Left ventricle myocardium superior (tissue), 1 donor: ENCODE measurements at places on chromosomes 3 and 15. TPM values are rescaled to one million over a fixed set of nuclear protein-coding genes. Genes with fewer than 3 reads are reported as not detected.

Gene SPRED1
- 7.3 TPM for total RNA-seq

GRCh38 chr3:78506061-78506460 is 1261.7 kb downstream of the ROBO1 start:
- DNase-seq, result no peak

DNA sequence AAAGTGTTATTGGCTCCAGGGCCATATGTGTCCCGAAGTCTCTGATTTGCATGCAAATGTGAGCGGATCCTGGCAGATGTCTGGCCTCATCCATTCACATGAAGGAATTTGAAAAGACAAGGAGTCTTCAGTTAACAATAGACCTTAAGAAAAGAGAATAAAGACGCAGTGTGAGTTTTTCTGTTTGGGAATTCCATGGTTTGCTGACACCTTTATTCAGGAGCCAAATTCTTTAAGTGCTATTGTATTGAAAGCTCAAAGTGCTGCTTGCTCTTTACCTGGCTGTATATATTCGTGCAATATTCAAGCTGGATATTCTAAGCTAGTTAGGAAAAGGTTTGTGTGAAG is 2.2 kb downstream of the LRRN1 start:
- no peak for DNase-seq

Gene MDFIC2
- not detected for total RNA-seq

- DNase-seq, result no peak
These were observed 30.9 kb downstream of the MGLL start for GRCh38 chr3:127791221-127791913.

DNA sequence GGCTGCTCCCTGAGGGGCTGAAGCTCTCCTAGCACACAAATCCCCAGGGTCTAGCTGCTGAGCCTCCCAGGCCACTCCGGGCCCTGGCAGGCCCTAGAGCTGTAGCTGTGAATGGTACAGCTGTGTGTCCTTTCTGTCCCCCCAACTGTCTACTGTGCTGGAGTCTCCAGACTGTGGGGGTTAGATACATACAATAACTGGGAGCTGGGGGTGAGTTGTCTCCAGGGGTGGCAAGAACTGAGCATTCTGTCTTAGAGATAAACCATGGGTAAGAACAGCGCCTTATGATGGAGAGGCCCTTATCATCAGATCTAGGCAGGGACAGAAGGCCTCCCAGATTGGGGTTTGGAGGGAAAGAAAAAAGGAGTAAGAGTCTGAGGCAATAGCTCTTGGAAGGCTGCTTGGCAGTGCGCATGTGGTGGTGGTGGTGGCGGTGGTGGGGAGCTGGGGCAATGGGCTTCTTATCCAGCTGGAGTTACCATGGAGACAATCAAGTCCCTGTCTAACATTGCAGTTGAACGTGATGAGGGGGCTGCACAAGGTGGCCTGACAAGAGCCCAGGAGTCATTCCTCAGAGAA is 3.6 kb downstream of the CYB561D2 start:
- no peak for DNase-seq

GRCh38 chr3:42829083-42829627 is 19.9 kb downstream of the ACKR2 start:
- no peak for DNase-seq

DNA sequence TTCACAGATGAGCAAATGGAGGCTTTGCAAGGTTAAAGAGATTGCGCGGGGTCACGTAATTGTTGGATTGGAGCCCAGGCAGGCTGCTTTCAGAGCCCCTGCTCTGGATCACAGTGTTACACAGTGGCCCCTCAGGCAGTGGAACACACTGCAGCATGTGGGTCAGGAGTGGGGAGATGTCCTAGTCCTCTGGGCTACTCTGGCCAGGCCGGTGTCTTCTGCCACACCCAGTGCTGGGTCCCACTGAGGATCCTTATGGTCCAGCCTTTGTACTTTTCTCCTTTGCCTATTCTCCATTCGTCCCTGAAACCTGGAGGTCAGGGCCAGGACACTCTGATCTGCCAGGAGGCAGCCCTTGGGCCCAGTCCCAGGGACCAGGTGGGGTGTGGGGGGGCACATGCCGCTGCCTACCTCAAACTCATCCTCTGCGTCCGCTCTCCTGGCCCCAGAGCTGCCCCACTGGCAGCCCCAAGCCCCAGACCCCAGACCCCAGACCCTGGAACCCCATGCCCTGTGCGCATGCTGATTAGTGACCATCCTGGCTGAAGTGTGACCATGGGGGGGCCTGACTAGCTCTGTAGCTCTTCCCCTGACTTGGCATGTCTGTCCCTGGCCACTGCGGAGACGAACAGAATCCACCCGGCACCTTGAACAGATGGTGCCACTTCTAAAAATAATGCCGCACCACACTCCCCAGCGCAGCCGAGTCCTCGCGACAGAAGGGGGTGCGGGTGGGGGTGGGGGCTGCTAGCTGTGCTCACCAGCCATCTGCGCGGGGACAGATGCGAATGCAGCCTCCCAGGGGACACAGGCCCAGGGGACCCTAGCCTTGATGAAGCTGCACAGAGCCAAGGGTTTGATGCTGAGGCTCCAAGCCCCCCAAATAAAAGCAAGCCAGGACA is 41.6 kb downstream of the ATP2B2 start:
- no peak for DNase-seq

Gene ABHD5
- total RNA-seq, result 26.3 TPM

Gene IMPG2
- 0.20 TPM for total RNA-seq

Gene CLEC3B
- total RNA-seq, result 68.0 TPM

Gene GPR62
- 0.15 TPM for total RNA-seq

Gene PPM1M
- 9.0 TPM for total RNA-seq

Gene PIERCE2
- total RNA-seq, result 7.2 TPM

DNA sequence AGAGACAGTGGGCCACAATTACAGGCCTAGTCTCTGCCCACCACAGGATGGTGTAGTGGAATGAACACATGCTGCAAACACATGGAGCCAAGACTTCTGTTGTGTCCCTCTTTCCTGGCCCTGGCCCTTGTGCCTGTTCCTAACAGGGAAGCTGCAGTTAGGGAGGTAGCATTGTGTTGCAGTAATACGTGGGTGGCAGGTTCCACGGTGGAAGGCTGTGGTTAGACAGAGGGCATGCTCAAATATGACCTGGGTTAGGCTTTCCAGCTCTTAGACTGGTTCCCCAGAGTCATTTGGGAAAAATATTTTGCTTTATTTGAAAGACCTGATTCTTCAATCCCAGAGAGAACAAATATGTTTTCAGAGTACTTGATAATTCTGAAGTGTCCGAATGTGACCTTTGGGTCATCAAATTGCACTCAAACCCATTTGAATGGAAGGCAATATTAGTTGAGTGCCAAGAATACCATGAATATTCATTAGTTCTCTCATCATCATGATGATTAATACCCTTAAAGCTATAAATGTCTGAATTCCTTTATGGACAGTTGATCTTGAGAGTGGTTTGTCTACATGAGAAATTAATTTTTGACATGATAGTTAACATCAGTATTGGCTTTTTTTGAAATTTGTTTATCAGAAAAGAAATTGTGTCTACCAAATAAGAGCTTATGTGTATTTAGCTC is 28.5 kb downstream of the PLAAT1 start:
- no peak for DNase-seq

DNA sequence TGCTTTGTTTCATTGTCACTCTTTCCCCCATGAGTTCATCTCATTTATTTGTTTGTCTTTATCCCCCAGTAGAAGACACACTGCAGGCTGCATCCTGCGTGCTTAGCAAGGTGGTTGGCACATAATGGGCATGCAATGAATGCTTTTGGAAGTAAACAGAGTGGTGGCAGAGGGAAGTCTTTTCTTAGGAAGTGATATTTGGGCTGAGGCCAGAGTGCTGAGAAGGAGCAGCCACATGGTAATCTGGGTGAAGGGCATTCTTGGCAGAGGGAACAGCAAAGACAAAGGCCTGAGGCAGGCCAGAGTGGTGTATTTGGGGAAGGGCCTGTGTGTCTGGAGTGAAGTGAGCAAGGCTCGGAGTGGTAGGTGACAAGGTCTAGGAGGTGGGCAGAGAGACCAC is 17.7 kb upstream of the ADAMTS7 start:
- DNase-seq, result no peak

Gene P2RY1
- total RNA-seq, result 11.5 TPM

Gene SHQ1
- total RNA-seq, result 17.0 TPM

Gene CSTA
- total RNA-seq, result 1.5 TPM

DNA sequence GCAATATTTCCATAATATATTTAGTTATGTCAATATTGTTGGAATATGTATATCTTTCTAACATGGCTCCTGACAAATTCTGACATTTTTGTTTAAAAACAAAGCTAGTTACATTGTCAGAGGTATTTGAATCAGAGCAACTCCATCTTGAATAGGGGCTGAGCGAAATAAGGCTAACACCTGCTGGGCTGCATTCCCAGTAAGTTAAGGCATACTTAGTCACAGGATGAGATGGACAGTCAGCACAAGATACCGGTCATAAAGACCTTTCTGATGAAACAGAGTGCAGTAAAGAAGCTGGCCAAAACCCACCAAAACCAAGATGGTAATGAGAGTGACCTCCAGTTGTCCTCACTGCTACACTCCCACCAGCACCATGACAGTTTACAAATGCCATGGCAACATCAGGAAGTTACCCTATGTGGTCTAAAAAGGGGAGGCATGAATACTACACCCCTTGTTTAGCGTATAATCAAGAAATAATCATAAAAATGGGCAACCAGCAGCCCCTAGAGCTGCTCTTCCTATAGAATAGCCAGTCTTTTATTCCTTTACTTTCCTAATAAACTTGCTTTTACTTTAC is 30.4 kb downstream of the RPL22L1 start:
- no peak for DNase-seq

Gene PRTG
- total RNA-seq, result 0.77 TPM

DNA sequence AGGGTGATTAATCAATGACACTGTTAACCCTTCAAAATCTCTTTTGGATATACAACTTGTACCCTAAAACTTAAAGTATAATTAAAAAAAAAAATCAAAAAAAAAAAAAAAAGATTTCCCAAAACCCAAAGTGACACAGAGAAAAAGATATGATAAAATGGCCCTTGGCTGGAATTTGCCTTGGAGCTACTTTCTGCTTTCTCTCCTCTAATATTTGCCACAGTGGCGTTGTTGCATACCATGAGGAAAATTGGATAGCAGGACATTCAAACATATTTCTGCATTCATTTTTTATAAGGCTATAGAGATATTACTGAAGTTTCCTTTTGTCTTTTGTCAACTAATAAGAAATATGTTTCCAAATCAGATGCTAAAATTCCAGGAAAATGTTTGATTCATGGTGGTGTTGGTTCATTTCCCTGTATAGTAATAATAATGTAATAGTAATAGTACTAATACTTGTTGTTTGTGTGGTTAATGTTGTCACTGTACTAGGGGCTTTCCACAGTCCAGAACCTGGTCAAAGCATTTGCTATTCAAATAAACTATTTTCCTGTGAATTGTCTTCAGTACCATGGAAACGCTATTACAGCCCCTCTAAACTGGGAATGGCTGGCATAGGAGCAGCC is 441.3 kb upstream of the THBS1 start:
- no peak for DNase-seq

Gene U2SURP
- 40.4 TPM for total RNA-seq

Gene TTLL3
- total RNA-seq, result 11.0 TPM

Gene TUBGCP5
- total RNA-seq, result 11.5 TPM

GRCh38 chr3:46908294-46908985 is 30.9 kb downstream of the PTH1R start:
- peak; percentile 58 for DNase-seq

Gene MAP1A
- total RNA-seq, result 13.0 TPM

GRCh38 chr15:60737217-60737616 is 258.3 kb upstream of the ICE2 start:
- no peak for DNase-seq

DNA sequence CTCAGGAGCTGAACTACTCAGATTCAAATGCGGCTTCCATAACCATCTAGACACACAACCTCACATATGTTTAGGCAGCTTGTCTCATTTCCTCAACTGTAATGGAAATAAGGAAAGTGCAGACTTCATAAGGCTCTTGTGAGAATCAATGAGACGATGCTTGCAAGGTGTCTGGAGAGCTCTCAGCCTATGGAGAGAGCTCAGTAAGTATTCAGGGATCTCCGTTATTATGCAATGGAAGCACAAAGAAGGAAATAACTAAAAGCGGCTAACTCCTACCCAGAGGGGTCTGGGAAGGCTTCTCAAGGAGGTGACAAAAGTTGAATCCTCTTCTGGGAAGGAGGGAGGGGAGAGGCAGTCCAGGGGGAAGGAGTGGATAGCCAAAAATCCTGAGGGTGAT is 50.1 kb upstream of the LIPC start:
- no peak for DNase-seq

Gene AMT
- total RNA-seq, result 30.5 TPM

Gene SLC12A8
- total RNA-seq, result 0.52 TPM

DNA sequence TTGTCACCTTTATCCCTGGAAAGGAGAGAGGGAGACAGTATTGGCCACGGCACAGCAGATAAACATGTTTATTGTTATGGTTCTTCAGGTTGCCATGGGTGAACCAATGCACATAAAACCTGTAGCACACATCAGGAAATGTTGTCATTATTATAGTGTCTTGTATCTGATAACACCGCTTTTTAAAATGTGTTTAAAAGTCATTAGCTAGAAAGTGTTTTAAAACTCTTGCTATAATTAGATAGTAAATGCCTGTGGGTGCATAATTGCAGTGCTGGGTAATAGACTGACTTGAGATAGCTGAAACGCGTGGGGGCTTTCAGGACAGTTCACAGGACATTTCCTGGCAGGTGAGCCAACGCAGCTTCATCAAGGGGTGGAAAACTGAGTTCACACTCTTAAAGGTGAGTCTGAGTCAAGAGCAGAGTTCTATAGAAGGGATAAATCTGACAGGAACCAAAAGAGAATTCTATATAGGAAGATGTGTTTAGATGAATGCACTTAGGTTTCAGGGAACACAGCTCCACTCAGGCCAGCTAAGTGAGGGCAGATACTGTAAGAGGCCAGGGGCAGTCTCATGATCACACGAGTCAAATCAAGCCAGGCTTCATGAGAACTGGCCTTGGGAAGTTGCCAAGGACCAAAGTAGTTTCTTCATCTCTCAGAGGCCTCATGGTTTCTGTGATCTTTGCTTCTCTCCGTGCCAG is 35.6 kb upstream of the PPP4R2 start:
- DNase-seq, result peak; percentile 62

Gene DISP2
- total RNA-seq, result 5.2 TPM

Gene NRG4
- not detected for total RNA-seq

- DNase-seq, result no peak
These were observed 68.0 kb downstream of the SLTM start for GRCh38 chr15:58865425-58865880.

GRCh38 chr3:131048030-131048429 is 21.4 kb downstream of the NEK11 start:
- no peak for DNase-seq

Gene UROC1
- total RNA-seq, result not detected

GRCh38 chr15:26928051-26928450 is 42.9 kb upstream of the GABRG3 start:
- DNase-seq, result no peak
